Amygdala (tissue), 56 donors: ENCODE measurements at places on chromosomes 13 and 19.
A peak's percentile ranks its signal among the peaks of the same experiment; 100 is the strongest.

DNA sequence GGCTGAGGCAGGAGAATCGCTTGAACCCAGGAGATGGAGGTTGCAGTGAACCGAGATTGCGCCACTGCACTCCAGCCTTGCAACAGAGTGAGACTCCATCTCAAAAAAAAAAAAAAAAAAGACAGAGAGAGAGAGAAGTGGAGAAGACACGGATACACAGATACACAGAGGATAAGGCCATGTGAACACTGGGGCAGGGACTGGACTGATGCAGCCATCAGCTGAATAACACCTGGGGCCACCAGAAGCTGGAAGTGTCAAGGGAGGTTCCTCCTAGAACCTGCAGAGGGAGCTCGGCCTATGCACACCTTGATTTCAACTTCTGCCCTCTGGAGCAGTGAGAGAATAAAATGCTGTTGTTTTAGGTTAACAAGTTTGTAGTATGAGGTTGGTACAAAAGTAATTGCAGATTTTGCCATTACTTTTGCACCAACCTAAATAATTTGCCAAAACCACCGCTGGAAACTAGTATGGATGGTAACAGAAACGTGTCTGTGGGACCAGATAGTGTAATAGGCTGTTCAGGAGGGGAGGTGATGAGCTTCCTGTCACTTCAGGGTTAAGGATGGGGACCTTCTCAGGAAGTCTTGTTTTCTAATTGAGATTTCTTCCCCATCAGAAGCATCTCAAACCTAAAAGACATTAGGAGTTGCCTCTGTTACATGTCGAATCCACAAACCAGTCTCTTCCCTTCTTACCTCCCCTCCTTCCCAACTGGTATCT lies 36.4 kb upstream of the IGSF23 start:
- DNase-seq: no peak

- DNase-seq: peak; percentile 20
Measured at GRCh38 chr19:43700395-43701000, 15.4 kb upstream of the IRGC start.

- no peak for DNase-seq
Measured at GRCh38 chr13:40206241-40207000, 460.0 kb downstream of the FOXO1 start.

- DNase-seq: no peak
Measured at GRCh38 chr19:16885166-16885565, 3.6 kb upstream of the F2RL3 start.

GRCh38 chr13:35835989-35836388 lies 295.2 kb downstream of the DCLK1 start:
- DNase-seq: no peak

DNA sequence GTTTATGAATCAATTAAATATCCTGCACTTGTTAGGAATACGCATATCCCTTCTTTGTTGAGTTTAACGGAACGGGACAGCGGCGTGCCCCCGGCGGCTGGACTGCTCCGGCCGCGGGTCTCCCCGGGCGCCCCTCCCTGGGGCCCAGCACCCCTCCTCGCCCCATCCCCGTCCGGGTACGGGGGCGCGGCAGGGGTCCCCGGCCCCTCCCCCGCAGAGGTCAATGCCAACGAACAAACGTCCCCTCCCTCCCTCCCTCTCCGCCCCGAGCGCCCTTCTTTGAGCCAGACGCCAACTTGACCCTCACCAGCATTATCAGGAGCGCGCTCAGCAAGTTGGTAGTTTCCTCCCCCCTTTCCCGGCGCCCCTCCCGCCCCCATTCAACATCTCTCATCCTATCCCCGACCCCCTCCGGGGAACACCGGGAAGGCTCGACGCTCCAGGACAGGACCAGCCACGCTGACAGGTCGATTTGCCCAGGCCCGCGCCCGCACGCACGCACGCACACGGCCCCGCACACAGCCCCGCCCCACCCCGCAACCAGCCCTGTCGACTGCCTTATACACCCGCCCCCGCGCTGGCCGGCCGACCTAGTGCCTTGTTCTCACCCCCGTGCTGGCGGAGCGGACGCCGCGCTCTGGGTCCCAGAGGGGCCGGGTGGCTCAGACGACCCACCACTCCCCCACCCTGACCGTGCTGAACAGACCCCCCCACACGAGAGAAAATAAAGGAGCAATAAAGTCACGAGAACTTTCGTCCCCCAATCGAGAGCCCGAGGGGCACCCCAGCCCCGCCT lies 5.0 kb downstream of the LYL1 start:
- DNase-seq: no peak

DNA sequence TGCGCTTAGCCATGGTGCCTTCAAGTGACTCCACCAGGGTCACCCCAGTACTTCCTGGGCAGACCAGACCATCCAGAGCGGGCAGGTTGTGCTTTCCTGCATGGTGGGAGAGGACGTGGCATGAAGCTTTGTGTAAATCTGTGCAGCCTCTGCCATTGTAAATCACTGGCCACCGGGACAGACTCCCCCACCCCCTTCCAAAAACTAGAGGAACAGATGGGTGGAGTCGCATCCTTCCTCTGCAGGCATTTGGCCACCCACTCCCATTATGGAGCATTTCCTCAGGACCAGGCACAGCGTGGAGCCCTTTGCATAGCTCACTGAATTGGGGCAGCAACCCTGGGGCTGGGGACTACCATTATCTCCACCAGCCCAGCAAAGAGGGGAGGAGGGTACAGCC lies 8.2 kb downstream of the BCKDHA start:
- no peak for DNase-seq

GRCh38 chr19:1745589-1746031 lies 7.7 kb upstream of the ONECUT3 start:
- DNase-seq: no peak

GRCh38 chr19:17684256-17684655 lies 3.9 kb downstream of the UNC13A start:
- DNase-seq: no peak

DNA sequence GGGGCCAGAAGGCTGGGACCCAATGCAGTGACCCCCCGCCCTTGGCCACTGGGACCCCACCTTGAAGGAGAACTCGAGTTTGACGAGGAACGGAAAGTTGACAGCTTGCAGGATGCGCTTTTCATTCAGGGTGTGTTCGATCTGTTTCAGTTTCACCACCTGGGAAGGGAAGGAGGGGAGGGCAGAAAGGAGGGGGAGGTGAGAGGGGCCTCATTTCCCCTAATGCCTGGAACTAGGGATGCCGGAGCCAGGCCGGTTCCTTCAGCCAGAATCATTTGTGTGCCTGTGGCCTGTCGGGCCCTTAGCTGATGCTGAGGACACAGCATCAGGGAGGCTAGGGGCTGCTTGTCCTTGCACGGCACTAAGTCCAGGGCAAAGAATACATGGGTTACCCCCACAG lies 12.2 kb upstream of the SAMD1 start:
- DNase-seq: no peak

DNA sequence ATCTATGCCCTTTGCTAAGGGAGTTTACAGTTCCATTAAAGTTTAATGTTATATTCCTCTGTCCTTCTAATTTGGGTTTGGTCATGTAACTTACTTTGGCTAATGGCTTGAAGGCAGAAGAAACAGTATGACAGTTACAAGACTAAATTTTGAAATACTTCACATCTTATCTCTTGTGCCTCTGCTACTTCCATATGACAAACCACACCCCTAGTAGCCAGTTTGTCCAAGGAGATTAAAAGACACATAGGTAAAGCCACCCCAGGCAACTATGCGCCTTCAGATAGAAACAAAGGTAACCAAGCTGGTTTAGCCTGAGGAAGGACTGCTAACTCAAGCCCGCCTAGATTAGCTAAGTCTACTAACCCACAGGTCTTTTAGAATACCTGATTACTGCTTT lies 273.4 kb upstream of the MIR17HG start:
- no peak for DNase-seq

GRCh38 chr13:46389457-46390451 lies 2.7 kb upstream of the RUBCNL start:
- peak; percentile 90 for DNase-seq

DNA sequence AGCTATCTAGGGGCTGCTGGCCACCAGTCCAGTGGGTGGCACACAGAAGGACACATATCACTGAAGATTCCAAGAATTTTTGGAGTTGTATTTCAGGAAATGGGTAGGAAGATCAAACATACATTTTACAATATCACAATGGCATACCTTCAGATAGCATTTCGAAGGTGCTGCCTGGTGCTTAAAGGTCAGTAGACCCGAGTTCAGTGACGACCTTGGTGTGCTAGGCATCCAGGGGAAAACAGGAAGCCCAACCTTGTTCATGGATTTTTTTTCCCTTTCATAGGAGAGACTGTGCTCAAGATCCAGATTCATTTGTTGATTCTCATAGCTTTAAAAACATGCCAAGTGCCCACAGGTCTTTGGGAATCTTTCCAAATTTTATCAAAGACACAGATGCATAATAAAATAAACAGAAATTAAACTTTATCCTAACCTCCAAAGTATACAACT lies 51.0 kb upstream of the RCBTB2 start:
- DNase-seq: no peak

DNA sequence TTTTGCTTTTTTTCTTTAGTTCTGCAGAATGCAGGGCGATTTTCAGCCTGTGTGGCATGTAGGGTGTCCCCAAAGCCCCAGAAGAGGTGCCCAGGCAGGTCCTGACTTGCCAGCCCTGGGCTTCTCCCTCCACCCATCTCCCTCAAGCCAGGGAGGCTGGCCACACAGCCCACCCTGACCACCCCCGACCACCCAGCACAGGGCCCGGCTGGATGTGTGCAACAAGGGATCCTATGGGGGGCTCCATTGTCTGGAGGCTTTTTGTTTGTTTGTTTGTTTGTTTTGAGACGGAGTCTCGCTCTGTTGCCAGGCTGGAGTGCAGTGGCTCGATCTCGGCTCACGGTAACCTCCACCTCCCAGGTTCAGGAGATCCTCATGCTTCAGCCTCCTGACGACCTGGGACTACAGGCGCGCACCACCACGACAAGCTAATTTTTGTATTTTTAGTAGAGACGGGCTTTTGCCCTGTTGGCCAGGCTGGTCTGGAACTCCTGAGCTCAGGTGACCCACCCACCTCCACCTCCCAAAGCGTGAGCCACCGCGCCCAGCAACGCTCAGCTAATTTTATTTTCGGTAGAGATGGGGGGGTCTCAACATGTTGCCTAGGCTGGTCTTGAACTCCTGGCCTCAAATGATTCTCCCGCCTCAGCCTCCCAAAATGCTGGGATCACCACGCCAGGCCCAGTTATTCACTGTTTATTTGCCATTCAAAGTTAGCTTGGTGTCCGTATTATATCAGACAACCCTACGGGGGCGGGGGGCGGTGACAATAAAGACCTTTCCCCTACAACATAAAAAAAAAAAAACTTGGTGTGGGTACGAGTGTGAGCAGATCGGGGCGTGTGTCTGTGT lies 7.8 kb upstream of the MKNK2 start:
- no peak for DNase-seq

DNA sequence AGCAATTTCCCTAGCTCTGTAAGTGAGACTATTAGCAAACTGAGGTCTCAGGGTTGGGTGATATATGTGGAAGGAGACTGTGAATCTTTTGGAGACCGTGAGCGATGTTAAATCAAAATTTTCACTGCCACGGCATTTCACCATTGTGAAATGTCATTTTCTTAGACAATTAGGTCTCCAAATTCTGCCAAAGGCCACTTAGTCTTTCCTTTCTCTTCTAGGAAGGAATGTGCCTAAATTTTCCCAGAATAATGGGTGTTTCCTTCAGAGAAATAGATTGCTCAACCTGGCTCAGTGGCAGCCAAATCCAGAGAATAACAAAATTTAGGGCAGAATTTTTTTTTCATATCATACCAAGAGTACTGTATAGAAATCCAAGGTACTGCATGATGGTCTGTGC lies 64.5 kb upstream of the SCEL start:
- no peak for DNase-seq

DNA sequence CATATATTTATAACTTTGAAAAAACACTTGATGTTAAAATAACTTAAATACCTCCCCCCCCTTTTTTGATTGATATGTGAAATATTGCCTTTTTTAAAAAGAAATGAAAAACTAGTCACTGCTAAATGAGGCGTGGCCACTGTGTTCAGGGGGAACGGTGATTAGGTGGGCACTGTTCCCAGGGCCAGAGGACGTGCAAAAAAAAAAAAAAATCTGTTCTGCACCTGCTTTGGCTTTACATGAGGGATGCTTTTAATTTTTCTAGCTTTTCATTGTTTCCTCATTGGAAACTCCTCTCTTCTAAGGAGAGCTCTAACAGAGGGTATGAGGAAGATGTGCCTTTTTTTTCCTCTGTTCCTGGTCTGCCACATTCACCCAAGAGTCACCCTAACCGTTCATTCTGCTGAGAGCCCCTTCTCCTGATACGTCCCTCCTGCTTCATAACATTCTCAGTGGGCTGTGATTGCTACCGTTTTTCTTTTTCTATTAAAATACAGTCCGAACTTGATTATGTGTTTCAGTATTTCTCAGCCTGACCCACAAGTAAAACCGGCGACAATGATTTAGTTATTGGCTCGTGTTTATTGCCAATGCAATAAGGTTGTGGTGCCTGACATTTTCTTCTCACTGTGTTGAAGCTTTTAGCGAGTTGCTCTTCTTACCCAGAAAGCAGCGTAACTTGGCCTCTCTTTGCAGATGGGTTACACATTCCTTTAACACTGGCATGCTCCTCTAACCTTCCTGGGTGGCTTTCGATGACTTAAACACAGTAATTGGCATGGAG lies 64.8 kb upstream of the ZNF536 start:
- DNase-seq: no peak

DNA sequence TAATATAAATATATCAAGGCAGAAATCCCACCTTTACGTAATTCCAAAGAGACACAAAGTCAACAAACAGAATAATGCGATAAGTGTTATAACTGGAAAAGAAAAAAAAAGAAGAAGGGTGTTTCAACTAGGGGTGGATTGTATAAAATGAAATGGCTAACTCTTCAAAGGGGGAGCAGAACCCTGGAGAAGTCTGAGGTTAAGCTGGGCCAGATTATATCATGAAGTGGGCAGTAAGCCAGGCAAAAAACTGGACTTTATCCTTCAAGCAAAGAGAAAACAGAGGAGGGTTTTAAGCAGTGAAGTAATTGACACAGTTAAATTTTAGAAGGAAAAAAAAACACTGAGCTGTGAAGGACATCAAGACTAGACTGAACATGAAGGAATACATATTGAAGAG lies 41.9 kb downstream of the TBC1D4 start:
- DNase-seq: no peak

- no peak for DNase-seq
Measured at GRCh38 chr13:28475916-28476725, 18.8 kb downstream of the FLT1 start.

- DNase-seq: no peak
Measured at GRCh38 chr13:67971291-67971690, 741.2 kb upstream of the PCDH9 start.

GRCh38 chr13:91816263-91816807 lies 417.9 kb downstream of the GPC5 start:
- no peak for DNase-seq

- no peak for DNase-seq
Measured at GRCh38 chr13:113579686-113580085, 4.9 kb upstream of the TFDP1 start.

DNA sequence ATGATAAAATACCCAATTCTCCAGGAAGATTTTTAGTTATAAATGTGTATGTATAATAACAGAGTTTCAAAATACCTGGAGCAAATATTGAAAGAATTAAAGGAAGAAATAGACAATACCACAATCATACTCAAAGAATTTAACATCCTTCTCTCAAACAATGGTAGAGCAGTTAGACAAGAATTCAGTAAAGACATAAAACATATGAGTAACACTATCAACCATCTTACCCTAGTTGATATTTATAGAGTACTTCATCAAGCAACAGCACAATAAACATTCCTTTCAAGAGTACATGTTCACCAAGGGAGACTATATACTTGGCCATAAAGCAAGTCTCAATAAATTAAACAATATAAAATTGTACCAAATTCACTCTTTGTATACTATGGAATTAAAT lies 108.4 kb downstream of the DLEU7 start:
- no peak for DNase-seq

- DNase-seq: no peak
Measured at GRCh38 chr13:25281193-25281934, 5.9 kb downstream of the MTMR6 start.

GRCh38 chr13:72696579-72696978 lies 30.9 kb downstream of the MZT1 start:
- DNase-seq: no peak
